H54 (cell line): ENCODE measurements at places on chromosomes 3 and 15.

- no peak for DNase-seq
These were observed 513.2 kb upstream of the TBL1XR1 start for GRCh38 chr3:177710506-177710905.

DNA sequence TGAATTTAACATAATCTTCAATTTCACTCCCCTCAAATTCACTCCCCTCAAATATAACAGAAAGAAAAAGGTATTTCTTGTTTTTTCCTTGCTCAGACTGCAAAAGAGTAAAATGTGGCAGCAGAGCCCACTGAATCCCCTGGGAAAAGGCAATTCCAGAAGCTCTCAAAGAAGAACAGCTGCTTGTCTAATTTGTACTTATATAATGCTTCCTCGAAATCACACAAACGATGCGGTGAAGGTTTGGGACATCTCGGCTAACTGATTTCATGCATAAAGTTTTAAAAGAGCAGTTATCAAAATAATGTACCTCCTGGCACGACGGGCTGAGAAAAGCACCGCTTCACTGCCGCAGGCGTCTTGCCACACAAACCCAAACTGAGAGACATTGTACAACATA is 10.7 kb downstream of the BDH1 start:
- DNase-seq = no peak

DNA sequence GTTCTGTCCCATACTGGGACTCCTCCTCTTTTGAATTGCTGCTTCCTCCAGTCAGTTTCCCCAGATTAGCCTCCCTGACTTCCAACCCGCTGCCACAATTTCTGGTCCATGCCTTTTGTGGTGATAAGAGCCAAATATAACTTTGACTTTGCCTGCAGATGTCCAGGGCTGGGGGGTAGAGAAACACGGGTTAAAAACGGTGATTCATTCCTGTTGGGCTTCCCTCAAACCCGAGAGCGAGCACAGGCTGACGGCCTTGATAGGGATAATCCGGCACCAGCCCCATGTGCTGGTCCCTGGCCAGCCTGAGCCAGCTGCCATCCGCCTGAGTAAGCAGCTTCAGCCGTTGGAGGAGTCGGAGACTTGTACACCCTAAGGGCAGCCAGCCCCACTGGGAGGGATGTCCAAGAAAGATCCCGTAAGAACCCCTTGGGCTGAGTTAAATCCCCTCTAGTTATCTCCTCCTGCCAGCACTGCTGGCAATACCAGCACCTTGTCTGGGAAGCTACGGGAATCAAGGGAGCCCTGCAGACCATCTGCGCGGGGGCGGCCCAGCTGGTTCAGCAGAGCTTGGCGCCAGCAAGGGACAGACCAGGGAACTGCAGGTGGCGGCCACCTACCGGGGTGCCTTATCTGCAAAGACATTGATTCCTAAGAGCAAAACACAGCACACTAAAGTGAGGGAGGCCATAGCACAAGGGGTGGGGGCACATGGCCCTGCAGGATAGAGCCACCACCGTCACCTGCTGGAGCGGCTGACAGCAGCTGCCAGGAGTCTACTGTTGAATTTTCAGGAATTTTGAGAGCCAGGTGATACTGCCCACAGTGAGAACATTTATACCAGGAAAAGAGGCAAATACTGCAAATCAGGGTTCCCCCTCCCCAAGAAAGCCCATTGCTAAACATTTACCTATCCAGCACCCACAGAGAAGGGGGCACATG is 18.1 kb downstream of the CSPG4 start:
- peak; percentile 80 for DNase-seq

DNA sequence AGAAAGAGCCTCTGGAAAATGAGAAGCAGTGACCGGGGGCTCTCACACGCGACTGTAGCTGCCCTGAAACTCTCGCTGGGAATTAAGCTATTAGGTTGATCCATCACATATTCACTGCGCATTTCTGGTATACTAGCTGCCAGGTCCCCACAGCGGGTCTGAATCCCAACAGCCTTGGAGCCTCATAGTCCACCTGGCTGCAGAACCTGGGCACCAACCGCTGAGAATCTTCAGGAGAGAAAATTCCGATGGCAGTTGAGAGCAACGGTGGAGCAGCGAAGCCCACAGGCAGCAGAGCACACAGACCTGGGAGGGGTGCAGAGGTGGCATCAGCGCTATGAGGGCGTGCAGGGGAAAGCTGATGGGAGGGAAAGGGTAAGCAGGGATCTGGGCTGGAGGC is 75.1 kb downstream of the FAM174B start:
- DNase-seq = no peak

- no peak for DNase-seq
These were observed 126.3 kb upstream of the ZNF385D start for GRCh38 chr3:21877214-21877754.

GRCh38 chr3:183626877-183627594 is 8.4 kb upstream of the KLHL24 start:
- no peak for DNase-seq

DNA sequence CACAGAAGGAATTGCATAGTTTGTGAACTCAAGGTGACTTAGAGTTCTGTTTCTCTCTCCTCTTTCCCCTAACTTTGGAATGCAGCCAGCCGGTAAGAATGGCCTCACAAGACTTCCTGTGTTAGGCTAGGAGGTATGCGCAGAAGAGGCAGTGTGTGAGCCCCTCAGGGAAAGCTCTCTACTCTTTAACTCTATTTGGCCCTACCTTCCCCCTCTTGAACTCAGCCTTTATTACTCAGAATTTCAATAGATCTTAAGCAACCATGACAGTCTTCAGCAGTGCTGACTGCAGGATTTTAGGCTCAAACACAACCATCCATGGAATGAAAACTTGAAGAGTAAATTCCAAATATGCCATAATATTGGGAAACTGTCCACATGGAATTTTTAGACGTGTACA is 209.5 kb downstream of the DTWD1 start:
- DNase-seq = no peak

GRCh38 chr15:64763021-64763420 is 12.4 kb downstream of the RBPMS2 start:
- DNase-seq = no peak

DNA sequence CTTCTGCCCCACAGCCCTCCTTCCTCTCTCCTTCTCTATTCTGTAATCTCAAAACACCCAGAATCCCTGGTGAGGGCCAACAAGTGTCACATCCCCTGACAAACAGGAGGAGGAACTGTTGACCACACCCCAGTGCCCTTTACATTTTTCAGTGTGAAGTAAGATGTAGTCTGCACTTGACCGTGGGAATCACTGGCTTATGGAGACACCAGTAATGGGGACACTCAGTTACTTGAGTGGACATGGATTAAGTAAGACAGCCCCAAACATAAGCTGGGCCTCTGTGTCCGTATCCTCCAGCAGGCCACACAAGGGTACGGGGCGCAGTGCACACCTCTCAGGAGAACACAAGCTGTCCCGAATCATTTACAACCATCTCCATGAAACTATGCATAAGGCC is 28.4 kb upstream of the LIMD1 start:
- DNase-seq = no peak

DNA sequence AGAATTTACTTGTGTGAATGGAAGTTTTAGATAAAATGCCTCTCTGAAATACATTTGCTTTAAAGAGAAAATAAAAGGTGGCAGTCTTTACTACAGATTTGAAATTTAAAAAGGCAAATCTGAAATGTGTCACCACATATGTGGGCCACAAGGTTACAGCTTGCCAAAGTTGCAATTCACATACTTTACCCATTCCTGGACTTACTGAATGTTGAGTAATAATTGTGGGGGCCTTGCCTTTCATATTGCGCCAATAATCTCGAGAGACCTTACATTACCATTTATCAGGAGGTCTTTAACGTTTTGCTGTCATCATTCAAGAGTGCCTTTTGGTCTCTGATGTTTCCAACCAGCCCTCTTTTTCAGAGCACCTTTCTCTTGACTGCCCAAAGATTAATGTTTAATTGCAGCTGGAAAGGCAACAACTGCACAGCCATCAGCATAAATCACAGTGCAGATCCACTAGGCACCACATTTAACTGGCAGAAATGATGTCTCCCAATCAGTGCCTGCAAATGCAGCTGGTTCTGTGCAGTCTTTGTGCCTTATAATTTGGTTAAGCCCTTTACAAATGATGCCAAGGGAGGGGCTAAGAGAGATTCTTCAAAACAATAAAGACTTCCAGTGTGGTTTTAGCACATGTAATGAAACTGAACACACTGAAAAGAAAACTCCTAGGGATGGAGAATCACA is 206.8 kb downstream of the MAGI1 start:
- peak; percentile 9 for DNase-seq

- no peak for DNase-seq
These were observed 12.6 kb upstream of the APH1B start for GRCh38 chr15:63264688-63265293.

GRCh38 chr3:184759666-184760200 is 47.9 kb upstream of the MAGEF1 start:
- DNase-seq = no peak

- DNase-seq = no peak
These were observed 25.3 kb downstream of the CHDH start for GRCh38 chr3:53820756-53821580.

DNA sequence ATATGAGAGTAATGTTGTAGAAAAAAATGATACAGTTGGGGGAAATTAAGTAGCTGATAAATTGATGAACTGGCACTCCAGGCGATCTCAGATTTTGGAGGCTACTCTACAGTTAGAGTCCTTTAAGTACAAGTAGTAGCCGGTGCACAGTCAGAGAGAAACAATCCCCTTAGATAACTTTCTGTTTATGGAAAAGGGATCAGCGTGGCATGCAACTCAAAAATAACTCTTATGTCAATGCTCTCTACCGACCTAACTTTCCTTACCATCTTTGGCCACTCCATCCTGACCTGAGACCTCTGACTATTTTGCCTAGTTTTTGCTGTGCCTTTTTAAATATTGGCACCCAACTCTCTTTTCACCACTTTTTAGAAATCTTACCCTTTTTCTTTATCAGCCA is 299.6 kb downstream of the UNC13C start:
- no peak for DNase-seq

DNA sequence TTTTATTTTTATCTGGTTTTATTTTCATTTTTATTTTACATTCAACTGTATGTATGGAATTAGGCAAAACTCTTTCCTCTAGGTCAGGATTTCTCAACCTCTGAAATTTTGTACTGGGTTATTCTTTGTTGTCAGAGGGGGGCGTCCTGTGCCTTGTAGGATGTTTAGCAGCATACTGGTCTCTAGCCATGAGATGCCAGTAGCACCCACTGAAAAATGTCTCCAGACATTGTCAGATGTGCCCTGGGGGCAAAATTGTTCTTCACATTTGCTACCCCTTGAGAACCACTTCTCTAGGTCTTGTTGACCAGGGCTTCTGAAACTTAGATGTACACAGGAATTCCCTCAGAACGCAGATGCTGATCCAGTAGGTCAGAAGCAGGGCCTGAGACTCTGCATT is 5.4 kb downstream of the CHRNA5 start:
- DNase-seq = no peak

DNA sequence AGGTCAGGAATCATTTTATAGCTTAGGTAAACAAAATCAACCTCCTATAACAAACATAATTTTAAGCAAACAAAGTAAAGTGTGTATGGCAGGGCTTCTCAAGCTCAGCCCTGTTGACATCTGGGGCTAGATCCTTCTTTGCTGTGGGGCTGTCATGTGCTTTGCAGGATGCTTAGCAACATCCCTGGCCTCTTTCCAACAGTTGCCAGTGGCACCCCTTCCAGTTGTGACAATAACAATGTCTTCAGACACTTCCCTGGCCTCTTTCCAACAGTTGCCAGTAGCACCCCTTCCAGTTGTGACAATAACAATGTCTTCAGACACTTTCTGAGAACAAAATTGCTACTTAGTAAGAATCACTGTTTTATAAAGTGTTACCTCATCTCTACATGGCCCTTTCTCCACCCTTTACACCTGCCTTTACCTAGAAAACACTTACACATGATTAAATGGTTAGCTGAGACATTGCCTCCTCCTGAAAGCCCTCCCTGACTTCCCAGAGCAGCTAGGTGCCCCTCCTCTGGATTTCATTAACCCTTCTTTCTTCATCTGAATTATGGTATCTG is 194.0 kb upstream of the LMCD1 start:
- no peak for DNase-seq

- peak; percentile 12 for DNase-seq
These were observed 986 bp downstream of the KPNA4 start for GRCh38 chr3:160564258-160564911.

DNA sequence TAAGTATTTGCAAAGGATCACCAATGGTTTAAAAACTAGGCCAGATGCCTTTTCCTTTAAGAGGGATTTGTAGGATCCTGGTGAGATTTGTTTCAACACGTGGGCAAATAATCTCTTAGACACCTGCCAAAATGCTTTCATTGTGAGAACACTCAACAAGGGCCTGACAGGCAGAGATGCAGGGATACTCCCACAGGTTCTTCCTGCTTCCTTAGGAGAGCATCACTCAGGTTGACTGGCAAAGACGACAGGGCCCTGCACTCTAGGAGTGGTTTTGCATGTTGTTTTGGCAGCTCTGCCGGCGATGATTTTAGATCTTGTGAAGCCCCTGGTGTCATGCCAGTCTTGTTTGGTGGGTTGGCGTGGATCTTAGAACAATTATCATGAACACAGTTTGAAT is 184.5 kb downstream of the NR1D2 start:
- no peak for DNase-seq

DNA sequence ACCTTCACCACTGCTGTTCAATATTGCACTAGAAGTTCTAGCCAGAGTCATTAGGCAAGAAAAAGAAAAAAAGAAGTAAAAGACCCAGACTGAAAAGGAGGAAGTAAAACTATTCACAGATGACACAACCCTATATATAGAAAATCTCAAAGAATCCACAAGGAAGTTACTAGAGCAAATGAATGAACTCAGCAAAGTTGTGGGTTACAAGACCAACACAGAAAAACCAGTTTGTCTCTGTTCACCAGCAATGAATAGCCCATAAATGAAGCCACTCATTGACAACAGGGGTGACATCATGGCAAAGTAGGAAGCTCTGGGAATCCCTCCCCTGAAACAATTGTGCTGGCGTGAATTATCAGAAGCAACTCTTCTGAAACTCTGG is 4.6 kb downstream of the CFAP100 start:
- DNase-seq = no peak

- no peak for DNase-seq
These were observed 340.2 kb upstream of the CBLB start for GRCh38 chr3:106208967-106209366.

DNA sequence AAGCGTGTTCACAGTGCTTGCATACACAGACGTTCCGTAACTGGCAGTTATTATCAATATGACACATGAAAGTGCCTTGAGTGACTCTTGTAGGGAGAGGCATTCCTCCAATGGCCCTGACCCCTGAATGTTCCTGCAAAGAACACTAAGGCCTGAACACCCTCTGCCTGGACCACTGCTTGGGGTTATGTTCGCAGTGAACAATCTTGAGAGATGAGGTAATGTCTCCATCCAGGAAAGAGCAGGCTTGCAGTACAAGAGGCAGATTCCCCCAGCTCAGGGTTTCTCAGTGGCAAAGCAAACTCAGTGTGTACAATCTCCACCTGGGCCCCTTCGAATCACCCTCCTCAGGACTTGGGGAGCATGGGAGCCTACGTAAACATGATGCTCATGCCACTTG is 324.6 kb downstream of the MAGI1 start:
- no peak for DNase-seq
